ENCODE measurements at places on chromosomes 7 and 10.

GRCh38 chr10:118114992-118115391, 68.3 kb upstream of the RAB11FIP2 start:
- no peak for DNase-seq

- no peak for DNase-seq
These were observed 54.3 kb downstream of the ASB13 start for GRCh38 chr10:5611899-5612680.

DNA sequence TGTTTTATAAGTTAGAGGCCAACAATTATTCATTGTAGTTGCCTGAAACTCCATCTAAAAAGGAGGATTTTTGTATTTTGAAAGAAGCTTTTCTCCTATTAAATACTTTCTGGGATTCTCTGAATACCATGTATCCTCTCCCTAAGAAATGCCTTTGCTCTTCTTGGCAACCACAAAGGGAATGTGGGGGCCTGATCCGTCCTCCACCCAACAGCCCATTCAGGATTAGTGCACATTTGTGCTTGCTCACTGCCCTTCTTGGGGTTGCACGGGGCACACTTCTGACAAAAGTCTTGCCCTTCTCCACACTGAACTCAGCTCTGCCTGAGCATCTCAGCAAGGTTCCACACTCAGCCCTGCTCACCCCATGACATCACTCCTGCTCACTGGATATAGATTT, 194.2 kb downstream of the SLC25A13 start:
- no peak for DNase-seq

- DNase-seq: no peak
These were observed 5.8 kb downstream of the MCU start for GRCh38 chr10:72697716-72698115.

DNA sequence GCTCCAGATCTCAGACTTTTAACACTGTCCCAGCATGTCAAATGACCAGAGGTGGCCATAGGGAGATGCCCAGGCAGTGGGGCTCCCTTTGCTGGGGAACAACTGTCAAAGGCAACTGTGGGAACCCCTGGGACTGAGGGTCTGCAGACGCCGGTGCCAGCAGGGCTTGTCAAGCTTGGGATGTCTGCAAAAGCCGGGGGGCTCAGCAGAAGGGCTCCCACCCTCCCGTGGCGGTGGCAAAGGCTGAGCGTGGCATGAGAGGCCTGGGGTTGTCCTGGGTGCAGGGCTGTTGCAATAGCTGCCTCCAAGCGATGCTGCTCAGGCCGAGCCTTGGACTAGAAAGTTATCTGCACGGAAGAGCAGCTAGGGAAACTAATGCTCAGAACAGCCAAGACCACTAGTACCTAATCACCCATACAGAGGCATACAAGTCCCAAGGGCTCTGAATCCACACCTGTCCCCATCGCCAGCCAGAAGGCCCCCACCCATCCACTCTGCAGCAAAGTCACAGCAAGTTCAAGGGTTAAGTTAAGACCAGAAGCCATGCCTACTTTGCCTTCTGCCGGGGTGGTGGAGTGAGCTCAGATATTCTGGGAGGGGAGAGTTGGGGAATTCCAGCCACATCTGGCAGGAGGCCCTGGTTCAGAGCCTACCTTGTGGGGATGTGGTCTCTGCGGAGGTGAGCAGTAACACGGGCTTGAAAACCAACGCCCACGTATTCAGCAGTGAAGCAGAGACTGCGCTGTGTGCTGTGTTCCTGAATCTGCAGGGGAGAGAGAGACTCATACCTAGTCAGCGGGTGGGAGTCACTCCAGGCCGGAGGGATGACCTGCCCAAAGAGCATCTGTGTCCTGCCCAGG, 4.6 kb downstream of the SH2B2 start:
- peak; percentile 42 for DNase-seq

DNA sequence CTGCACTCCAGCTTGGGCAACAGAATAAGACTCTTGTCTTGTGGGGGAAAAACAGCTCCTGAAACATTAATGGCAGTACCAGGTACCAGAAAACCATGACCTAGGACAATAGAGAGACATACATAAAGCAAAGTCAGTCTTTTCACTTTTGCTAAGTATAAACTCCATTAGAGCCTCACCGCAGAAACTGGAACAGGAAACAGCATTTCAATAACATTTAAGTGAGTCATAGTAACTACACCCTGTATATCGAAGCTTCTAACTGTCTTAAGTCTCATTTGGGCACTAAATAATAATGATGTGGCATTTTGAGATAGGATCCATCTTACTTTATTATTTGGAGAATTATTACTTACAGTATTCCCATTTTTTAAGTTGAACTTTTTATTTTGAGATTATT, 517.8 kb upstream of the CELF2 start:
- no peak for DNase-seq
